ENCODE measurements at places on chromosomes 11 and 22.

DNA sequence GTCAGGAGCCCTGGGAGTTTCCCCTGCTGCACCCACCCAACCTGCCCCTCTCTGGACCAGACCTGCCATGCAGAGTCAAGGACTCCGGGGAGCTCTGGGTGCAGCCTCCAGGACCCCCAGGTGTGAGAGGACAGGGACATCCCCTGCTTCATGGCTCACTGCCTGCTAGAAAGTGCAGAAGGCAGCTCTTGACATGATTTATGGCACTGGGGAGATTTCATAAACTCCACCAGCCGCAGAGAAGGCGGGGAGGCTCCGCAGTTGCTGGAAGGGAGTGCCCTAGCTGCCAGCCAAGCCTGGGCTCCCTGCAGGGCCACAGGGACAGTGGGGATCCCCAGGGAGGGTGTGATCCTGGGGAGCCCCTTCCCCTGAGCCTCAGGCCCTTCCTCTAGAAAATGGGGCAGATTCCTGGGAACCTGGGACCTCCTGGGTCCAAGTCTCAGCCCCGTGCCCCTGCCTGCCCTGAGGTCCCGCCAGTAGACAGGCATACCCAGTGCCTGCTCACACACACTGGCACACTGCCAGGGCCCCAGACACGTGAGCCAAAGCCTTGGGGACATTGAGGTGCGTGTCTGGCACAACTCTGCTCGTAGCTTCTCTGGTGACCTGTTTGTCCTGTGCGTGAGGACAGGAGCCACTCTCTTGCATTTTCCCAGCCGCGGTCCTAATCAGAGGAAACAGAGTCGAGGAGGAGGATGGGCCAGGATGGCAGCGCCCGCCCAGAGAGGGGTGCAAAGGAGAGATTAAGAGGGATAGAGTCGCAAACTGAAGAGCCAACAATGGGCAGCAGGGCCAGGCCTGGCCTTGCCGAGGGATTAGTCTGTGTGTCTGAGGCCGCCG, 13.8 kb downstream of the CABP7 start:
- no peak for DNase-seq

DNA sequence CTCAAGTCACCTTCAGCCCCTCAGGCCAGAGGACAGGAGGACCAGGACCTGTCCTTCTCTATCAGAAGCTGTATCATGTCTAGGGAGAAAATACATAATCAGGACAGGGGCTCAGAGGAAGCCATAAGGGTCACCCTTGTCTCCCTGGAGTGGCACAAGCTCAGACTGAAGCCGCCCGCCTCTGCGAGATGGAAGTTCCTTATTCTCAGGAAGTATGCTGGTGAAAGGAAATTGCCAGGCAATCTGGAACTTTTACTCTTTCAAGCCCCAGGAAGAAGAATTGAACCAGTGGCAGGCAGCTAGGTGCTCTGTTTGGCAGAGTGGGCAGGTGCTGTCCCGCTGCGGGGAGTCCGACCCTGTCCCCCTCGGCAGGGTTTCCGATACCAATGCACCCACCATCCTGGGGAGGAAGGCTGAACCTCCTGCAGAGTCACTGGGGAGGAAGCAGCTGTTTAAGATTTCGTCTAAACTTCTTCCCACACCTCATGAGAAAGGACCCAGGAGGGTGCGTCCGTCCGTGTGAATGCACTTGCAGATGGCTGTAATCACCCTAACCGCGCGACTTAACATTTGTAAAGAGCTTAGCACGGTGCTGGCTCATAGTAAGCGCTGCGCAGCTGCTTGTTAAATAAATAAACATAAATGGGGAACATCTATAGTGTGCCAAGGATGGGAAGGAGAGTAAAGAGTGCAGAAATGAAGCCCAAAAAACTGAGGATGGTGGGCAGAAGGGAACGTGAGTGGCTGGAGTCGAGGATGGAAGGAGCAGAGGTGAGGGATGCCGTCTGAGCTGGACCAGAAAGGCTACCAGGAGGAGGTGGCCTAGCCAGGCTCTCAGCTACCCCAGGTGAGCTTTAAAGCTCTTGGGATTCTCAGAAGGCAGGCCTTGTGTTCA, 5.0 kb upstream of the ANO1 start:
- no peak for DNase-seq

GRCh38 chr11:61370349-61371005, 8.3 kb downstream of the TMEM138 start:
- no peak for DNase-seq

DNA sequence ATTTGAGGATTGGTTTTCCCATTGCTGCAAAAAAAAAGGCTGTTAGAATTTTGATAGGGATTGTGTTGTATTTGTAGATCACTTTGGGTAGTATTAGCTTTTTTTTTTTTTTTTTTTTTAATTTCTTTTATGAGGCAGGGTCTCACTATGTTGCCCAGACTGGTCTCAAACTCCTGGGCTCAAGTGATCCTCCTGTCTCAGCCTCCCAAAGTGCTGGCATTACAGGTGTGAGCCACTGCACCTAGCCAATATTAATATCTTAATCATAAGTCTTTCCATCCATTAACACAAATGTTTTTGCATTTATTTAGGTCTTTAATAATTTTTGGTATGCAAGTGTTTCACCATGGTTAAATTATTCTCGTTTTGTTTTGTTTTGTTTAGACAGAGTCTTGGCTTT, 23.0 kb upstream of the AIFM3 start:
- DNase-seq: no peak

DNA sequence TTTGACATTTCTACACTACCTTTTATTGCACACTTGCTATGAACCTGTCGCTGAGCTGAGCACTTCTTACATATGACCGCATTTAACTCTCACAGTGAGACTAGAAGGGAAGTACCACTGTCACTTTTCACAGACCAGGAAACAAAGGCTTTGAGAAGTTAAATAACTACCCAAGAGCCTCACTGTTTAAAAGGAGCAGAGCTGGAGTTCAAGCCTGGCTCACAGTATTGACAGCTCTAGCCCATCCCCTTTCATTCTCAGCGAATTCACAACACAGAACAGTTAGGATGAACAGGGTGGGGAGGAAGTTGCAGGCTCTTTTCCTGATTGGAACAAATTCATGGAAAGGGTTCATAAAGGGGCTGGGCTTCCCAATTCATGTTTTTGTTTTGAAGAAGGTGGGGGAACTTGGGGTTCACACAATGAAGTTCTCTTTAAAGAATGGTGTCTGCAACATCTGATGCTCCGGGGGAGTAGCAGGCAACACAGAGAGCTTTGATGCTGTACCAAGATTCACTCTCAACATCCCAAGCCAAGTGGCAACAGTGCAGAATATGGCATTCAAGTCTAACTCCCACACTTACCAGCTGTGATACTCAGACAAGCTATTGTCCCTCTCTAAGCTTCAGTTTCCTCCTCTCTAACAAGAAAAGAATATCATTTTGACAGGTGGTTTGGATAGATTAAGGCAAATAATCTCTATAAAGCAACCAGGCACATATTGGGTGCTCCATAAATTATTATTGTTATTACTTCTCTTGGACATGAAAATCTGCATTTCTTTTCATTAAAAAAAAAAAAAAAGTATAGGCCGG, 17.2 kb downstream of the SCGB1A1 start:
- DNase-seq: peak; percentile 11

DNA sequence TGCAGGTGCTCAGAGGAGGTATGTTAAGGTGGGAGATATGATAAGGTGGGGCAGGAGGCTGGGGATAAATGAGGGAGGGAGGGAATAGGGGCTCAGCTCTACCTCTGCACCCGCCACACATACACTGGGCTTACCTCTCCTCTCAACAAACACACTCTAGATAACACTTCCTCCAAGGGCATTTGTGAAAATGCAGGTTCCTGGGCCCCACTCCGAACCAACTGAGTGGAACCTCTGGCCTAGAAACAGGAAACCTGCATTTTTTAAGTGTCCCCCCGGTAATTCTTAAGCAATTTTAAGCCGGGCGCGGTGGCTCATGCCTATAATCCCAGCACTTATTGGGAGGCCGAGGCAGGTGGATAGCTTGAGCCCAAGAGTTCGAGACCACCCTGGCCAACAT, 46.5 kb upstream of the CD5 start:
- DNase-seq: no peak

GRCh38 chr22:39109361-39109760, 12.3 kb downstream of the APOBEC3H start:
- no peak for DNase-seq

DNA sequence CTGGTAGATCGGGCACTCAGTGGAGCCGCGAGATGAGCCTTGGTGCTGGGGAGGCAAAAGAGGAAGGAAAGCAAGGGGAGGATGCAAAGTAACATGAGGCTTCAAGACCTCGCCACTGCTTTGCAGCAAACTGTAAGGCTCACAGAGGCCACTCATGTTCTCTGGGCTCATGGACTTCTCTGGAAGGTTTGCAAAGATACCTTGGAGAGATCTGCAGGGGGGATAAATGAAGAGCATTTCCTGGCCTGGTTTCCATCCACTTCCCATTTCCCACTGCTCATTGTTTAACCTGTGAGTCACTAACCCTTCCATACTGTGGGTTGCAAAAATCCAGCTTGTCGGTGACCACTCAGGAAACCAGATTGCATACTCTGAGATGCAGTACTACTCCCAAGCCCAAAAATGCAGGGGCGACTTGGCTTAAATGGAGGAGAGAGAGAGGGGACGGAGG, 38.5 kb downstream of the OSBP2 start:
- no peak for DNase-seq

DNA sequence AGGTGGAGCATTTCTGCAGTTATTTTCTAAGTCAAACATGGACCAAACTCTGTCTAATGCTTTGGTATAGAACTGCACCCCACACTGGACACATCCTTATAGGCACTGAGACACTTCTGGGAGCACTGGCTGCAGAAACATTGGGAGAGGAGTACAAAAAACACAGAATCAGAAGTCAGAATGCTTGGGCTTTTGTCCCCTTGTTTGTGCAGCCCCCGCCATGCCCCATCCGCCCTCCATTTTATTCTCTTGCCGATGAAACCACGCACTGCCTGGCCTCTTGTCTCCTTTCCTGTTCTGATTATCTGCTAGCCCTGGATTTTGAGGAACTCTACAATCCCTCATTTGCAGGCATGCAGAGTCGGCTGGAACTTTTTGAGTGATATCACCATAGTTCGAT, 1201.2 kb downstream of the TBC1D22A start:
- DNase-seq: no peak

- DNase-seq: no peak
Measured at GRCh38 chr11:72959998-72960731, 146.0 kb downstream of the ATG16L2 start.

- DNase-seq: no peak
Measured at GRCh38 chr11:102813484-102813883, 15.5 kb upstream of the MMP1 start.

DNA sequence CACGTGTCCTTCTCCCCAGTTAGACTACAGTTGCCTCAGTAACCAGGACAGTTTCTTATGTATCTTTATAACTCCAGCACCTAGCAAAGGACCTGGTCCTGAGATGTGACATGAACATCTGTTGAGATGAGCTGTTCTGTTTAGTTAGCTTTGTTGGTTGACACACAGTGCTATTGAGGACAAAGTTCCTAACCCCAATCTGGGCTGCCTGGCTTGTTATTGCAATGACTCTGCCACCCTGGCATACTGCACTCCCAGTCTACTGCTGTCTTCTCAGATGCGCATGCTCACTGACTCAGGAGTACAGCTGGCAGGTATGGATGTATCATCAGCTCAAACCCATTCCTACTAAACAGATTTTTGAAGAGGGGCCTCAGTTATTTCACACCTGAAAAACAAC, 7.4 kb downstream of the DESI1 start:
- no peak for DNase-seq

DNA sequence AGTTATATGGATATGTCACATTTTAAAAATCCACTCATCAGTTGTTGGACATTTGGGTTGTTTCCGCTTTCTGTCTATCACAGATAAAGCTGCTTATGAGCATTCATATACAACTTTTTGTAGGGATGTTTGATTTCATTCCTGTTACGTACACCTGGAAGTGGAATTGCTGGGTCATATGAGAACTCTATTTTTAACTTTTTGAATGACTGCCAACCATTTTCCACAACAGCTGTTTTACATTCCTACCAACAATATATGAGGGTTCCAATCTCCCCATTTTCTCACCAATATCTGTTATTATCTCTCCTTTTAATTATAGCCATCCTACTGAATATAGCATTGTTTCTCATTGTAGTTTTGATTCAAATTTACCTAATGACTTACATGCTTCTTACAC, 172.0 kb downstream of the UVRAG start:
- DNase-seq: no peak

GRCh38 chr11:34502949-34503348, 10.6 kb downstream of the ELF5 start:
- no peak for DNase-seq

DNA sequence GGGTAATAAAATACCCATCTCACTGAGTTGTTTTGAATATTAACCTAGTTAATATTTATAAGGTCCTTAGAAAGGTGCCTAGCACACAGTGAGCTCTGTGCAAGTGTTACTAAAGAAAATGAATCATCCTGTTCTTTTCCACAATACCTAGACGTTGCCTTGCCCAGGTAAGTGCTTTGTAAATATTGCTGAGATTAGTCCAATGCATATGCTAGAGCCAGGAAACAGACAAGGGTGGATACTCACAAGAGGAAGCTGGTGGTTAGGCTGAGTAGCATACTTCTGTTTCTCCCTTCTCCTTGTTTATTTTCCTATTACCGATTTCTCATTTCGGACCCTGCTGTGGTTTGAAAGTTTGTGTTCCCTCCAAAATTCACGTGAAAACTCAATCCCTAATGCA, 58.1 kb upstream of the BARX2 start:
- no peak for DNase-seq

GRCh38 chr11:85821636-85822035, 10.7 kb upstream of the SYTL2 start:
- peak; percentile 23 for DNase-seq

GRCh38 chr11:57191311-57192219, 9.8 kb downstream of the LRRC55 start:
- DNase-seq: no peak

DNA sequence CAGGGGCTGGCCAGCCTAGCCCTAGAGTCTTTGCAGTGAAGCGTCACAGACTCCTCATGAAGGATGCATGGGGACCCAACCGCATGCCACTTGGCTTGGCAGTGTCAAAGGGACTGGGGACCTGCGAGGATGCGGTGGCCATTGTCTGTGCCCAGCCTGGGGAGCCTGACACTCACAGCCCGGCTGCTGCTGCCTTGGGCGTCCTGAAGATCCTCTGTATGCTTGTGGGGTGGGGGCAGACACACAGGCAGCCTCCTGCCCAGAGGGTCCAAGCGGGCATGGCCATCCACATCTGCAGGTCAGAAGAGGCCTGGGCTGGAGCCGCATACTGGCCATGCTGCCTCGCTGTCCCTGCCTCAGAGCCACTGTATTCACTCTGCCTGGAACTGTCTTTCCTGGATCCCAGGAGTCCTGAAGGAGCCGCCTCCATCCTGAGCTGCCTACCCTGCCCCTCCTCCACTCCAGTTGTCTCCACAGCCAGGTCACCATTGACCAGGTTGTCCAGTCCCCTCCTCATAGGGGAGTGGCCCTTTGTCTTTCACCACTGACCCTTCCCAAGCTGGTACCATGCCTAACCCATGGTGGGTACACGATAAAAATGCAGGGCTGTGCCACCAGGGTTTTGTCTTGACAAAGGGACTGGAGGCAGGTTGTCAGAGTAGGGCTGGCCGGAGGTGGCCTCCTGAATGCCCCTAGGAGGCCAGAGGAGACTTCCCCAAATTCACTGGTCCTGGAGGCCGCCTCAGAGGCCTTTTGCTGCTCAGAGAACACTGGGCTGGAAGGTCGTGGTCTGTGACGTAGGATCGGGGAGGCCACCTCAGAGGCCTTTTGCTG, 107.0 kb downstream of the KCNQ1OT1 start:
- DNase-seq: no peak

Data from activated CD4-positive, alpha-beta T cell treated with anti-CD3 and anti-CD28 coated beads, Interleukin-10, Interleukin-2, amounts not matched to agents 100 ng/mL and 50 ng/mL, durations not matched to agents 16 hours and 8 hours (primary cell).